ENCODE measurements at places on chromosomes 11 and 22. TPM values are rescaled to one million over a fixed set of nuclear protein-coding genes. Genes with fewer than 3 reads are reported as not detected.

DNA sequence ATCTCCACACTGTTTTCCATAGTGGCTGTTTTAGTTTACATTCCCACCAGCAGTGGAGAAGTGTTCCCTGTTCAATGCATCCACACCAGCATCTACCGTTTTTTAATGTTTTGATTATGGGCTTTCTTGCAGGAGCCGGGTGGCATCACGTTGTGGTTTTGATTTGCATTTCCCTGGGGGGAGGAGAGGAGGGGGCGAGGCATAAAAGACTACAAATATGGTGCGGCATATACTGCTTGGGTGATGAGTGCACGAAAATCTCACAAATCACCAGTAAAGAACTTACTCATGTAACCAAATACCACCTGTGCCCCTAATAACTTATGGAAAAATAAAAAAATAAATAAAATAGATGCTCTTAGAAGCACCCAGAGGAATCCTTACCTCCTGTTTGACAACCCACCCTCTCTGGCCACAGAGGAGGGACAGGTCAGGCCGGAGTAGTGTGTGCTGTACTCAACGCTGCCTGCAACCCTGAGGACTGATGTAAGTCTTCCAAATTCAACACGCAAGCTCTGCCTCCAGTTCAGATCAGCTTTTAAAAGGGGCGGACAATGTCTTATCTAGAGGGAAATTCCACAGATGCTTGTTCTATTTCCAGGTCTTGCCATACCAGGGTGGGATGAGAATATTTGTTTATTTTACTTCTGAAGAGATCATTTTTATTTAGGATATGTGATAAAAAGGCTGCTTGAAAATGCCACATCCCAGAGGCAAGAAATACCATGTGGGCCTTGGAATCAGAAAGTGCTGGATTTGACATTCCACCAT lies 329.6 kb upstream of the B3GAT1 start:
- no peak overlapping the region for H3K4me3 ChIP-seq
- no peaks in the 10 kb centered on the region for H3K36me3 ChIP-seq
- H3K27ac ChIP-seq: no peak overlapping the region
- H3K4me1 ChIP-seq: no peaks in the 10 kb centered on the region
- no peaks in the 10 kb centered on the region for H3K27me3 ChIP-seq

DNA sequence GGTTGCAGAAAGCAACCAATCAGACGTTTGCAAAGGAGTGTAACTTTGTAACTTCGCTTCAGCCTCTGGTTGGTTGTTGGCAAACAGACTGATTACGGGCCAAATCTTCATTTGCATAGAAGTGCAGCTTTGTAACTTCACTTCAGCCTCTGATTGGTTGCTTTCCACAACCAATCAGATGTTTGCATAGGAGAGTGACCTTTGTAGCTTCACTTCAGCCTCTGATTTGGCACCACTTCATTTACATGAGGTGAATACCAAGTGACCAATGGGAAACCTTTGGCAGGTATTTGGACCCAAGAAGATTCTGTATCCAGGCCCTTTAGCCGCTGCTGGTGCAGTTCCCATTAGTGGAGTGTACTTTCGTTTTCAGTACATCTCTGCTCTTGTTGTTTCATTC lies 16.0 kb downstream of the USP47 start:
- no peak overlapping the region for H3K27ac ChIP-seq
- peak overlapping the region; percentile 21 for H3K4me3 ChIP-seq
- no peaks in the 10 kb centered on the region for H3K36me3 ChIP-seq
- DNase-seq: no peak
- no peaks in the 10 kb centered on the region for H3K27me3 ChIP-seq

DNA sequence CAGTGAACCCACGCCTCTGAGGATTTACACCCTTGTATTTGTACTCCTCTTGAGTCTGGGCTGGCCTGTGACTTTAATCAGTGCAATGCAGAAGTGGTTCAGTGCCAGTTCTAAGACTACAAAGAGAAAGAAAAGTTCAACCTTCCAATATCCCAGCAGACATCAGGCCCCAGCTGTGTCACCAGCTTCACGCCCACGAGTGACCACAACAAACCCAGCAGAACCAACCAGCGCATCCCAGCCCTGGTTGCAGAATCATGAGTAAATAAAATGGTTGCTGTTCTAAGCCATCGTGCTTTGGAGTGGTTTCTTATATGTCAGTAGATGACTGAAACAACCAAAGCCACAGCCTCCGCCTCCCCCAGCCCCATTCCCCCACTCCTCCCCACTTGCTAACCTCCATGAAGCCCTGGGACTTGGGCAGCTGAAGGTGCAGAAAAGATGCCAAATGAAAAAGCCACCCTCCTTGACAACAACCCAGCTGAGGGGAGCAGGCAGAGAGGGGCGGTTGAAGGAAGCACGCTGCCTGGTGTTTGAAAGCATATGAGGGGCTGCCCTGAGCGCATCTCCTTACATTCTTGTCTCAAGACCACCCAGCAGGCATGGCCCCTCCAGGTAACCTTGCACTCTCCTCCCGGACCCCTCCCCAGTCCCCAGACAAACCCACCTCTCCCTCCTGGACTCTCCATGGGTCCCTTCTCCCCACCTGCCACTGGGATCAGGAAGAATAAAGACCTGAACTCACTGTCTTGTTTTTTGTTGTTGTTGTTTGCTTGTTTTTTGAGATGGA lies 20.9 kb downstream of the TSKU start:
- no peak overlapping the region for H3K27ac ChIP-seq
- H3K36me3 ChIP-seq: no peaks in the 10 kb centered on the region
- DNase-seq: peak; percentile 50
- no peaks in the 10 kb centered on the region for H3K27me3 ChIP-seq
- H3K4me1 ChIP-seq: no peaks in the 10 kb centered on the region

DNA sequence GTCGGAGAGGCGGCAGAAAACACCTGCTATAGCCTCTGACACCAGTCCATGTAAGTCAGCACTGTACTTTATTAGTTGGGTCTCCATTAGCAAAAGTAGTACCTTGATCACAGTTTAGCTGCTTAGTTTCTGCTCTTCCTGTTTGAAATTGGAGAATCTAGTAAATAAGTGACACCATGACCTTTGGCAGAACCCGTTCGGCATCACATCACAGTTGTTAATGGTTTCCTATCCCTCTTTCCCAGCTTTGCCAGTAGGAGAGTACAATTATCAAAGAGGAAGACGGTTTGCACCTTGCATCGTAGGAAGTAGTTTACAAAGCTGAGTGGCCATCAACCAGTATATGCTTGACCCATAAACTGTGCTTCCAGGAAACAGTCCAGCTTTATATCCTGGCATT lies 101.8 kb downstream of the TRIM44 start:
- no peaks in the 10 kb centered on the region for H3K36me3 ChIP-seq
- no peak overlapping the region for H3K27ac ChIP-seq
- H3K4me1 ChIP-seq: peaks cover 8% of the 10 kb centered on the region
- H3K4me3 ChIP-seq: no peak overlapping the region
- no peak for DNase-seq

DNA sequence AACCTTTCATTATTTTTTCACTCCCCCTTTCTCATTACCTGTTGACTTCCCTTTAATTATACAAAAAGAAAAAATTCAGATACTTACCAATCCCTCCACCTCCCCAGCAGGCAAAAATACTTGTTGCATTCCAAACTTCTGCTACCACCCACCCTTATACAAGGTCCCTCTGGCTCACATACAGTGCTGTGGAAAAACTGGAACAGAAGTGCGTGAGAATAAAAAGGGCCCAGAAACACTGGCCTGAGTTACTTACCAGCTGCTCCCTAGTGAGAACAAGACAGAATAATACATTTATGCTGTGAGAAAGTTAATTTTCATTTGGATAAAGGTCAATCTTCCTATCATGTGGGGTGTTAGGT lies 46.9 kb upstream of the RAPSN start:
- peaks cover 9% of the 10 kb centered on the region for H3K4me1 ChIP-seq
- no peak overlapping the region for H3K4me3 ChIP-seq
- H3K36me3 ChIP-seq: peaks cover 8% of the 10 kb centered on the region
- no peak overlapping the region for H3K27ac ChIP-seq
- no peak for DNase-seq

GRCh38 chr11:5364214-5364613 lies 12.9 kb downstream of the OR51B6 start:
- no peak overlapping the region for H3K4me3 ChIP-seq
- no peak for DNase-seq
- H3K36me3 ChIP-seq: no peaks in the 10 kb centered on the region
- H3K4me1 ChIP-seq: no peaks in the 10 kb centered on the region
- H3K27me3 ChIP-seq: no peaks in the 10 kb centered on the region

DNA sequence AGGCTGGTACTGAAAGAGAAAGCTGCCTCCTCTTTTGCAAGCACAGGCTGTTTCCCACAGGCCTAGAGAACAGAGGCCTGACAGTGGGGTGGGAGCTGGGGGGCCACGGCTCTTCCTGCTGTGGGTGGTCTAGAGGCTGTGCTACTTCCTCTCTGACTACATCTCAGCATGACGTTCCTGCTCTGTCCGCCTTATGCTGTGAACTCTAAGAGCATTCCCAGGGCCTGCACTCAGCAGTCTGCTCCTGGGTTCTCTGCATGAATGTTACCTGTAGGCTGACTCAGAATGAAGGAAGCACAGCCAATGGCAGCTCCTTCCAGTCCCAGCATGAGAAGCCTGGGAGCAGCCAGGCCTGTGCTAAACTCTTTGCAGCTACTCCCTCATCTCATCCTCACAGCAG lies 534.3 kb downstream of the NTM start:
- no peaks in the 10 kb centered on the region for H3K27me3 ChIP-seq
- no peak overlapping the region for H3K27ac ChIP-seq
- DNase-seq: no peak
- no peak overlapping the region for H3K4me3 ChIP-seq
- H3K36me3 ChIP-seq: no peaks in the 10 kb centered on the region

DNA sequence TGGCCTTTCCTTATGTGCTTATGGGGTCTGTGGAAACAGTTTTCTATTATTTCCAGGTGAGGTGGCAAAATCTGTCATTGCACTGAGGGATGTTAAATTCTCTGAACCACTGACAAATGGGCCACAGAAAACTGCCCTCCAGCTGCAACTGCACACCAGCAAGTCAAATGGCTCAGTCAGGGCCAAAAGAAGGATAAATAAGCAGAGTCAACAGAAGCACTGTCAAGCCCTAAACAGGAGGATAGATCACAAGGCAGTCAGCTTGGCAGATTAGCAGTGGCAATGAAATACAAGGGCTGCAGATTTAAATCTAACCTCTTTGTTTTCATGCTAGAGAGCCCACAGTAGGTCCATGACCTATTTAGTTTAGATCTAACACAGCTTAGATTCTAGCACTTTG lies 435.6 kb downstream of the ETS1 start:
- no peaks in the 10 kb centered on the region for H3K27me3 ChIP-seq
- no peaks in the 10 kb centered on the region for H3K4me1 ChIP-seq
- DNase-seq: no peak
- no peak overlapping the region for H3K4me3 ChIP-seq

GRCh38 chr11:106061249-106061784 lies 15.8 kb downstream of the KBTBD3 start:
- no peak for DNase-seq
- no peaks in the 10 kb centered on the region for H3K36me3 ChIP-seq
- H3K4me3 ChIP-seq: no peak overlapping the region
- no peak overlapping the region for H3K27ac ChIP-seq

DNA sequence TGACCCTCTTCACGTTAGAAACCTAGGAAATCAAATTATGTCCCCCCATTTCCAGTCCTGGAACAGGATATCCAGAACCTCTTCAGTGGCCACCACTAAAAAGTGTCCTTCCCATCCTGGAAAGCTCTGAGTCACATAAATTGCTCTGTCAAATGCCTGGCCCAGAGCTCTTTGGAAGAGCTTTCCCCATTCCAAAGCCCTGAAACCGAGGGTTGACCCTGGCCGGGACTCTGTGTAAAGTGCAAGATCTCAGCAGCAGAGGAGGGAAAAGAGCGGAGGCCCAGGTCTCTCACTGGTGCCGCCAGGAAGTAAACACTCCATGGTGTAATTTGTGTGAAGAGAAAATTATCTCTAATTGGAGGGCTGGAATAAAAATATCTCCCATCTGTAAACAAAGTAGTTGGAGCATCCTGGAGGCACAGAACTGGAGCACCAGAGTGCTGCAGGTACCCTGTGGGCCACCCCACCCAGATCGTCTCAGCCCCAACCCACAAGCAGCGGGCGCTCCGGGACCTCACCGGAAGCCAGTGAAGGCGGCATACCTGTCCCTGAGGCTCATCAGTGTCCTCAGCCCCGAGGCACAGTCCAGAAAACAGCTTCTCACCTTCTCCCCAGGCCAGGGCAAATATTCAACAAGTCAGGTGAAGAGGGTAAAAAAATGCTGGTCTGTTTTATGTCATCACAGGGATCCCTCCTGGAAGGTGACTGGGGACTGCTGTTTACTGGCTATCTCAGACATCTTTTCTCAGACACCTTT lies 4.7 kb upstream of the JAM3 start:
- H3K4me1 ChIP-seq: peaks cover 6% of the 10 kb centered on the region
- DNase-seq: no peak
- H3K4me3 ChIP-seq: no peak overlapping the region
- no peaks in the 10 kb centered on the region for H3K36me3 ChIP-seq

GRCh38 chr11:123778511-123778910 lies 24.2 kb upstream of the OR6X1 start:
- H3K27ac ChIP-seq: no peak overlapping the region
- H3K4me1 ChIP-seq: no peaks in the 10 kb centered on the region

DNA sequence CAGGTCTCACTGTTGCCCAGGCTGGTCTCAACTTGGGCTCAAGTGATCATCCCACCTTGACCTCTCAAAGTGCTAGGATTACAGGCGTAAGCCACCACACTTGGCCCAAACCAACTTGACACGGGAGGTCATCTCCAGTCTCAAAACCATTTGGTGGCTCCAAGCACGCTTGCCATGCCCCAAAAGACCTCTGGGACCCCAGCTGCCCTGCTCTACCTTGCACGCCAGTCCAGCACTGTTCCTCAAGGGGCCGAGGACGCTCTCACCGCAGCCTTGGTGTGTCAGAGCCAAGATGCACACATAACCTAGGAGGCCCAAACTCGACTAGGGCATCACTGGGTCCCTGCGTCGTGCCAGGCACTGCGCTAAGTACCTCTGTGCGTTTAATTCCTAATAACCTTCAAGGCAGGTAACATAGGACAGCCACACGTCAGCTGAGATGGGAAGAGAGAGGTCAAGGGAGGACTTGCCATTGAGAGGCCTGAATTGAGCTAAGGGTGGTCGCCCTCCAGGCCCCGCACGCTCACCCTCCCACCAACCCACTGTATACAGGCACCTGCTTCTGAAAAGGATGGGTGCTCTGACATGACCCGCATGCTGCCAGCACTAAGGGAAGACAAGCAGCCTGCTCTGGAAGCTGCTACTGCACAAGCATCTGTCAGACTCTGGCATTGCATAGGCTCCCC lies 4.6 kb upstream of the GAS2L1 start:
- peaks cover 7% of the 10 kb centered on the region for H3K27me3 ChIP-seq
- H3K4me1 ChIP-seq: peaks cover 3% of the 10 kb centered on the region
- no peak for DNase-seq
- no peak overlapping the region for H3K27ac ChIP-seq
- no peak overlapping the region for H3K4me3 ChIP-seq

- H3K4me1 ChIP-seq: no peaks in the 10 kb centered on the region
- no peak for DNase-seq
- H3K27ac ChIP-seq: no peak overlapping the region
- no peaks in the 10 kb centered on the region for H3K27me3 ChIP-seq
- H3K36me3 ChIP-seq: no peaks in the 10 kb centered on the region
Observed at GRCh38 chr11:128914216-128915148, 23.3 kb downstream of the KCNJ5 start.

GRCh38 chr11:15291885-15292284 lies 177.2 kb downstream of the INSC start:
- no peaks in the 10 kb centered on the region for H3K27me3 ChIP-seq
- no peak for DNase-seq
- no peaks in the 10 kb centered on the region for H3K36me3 ChIP-seq

OR51B2 gene
- not detected for total RNA-seq

BDNF gene
- total RNA-seq: not detected

ALDH3B1 gene
- not detected for total RNA-seq

IGSF22 gene
- total RNA-seq: 2.5 TPM

APOL4 gene
- not detected for total RNA-seq

RAB36 gene
- total RNA-seq: 0.38 TPM

CARD18 gene
- not detected for total RNA-seq

OR5AR1 gene
- not detected for total RNA-seq

All from naive thymus-derived CD4-positive, alpha-beta T cell (primary cell).